Cardiac muscle cell (in vitro differentiated cells and primary cell): ENCODE measurements at places on chromosomes 7 and 10. TPM values are rescaled to one million over a fixed set of nuclear protein-coding genes. Genes with fewer than 3 reads are reported as not detected.

- H3K4me1 ChIP-seq: peaks cover 3% of the 10 kb centered on the region
- H3K36me3 ChIP-seq: no peaks in the 10 kb centered on the region
- no peaks in the 10 kb centered on the region for H3K27me3 ChIP-seq
- no peak overlapping the region for H3K27ac ChIP-seq
- no peak overlapping the region for H3K4me3 ChIP-seq
- peak; percentile 22 for DNase-seq
These were observed 37.3 kb downstream of the ZNF777 start for GRCh38 chr7:149423449-149424110.

Gene HOXA13
- not detected in 2 replicates for total RNA-seq

Gene FGFBP3
- total RNA-seq: 7.2 and 14.2 TPM in 2 replicates

Gene IFIT5
- 4.4 and 4.8 TPM in 2 replicates for total RNA-seq

DNA sequence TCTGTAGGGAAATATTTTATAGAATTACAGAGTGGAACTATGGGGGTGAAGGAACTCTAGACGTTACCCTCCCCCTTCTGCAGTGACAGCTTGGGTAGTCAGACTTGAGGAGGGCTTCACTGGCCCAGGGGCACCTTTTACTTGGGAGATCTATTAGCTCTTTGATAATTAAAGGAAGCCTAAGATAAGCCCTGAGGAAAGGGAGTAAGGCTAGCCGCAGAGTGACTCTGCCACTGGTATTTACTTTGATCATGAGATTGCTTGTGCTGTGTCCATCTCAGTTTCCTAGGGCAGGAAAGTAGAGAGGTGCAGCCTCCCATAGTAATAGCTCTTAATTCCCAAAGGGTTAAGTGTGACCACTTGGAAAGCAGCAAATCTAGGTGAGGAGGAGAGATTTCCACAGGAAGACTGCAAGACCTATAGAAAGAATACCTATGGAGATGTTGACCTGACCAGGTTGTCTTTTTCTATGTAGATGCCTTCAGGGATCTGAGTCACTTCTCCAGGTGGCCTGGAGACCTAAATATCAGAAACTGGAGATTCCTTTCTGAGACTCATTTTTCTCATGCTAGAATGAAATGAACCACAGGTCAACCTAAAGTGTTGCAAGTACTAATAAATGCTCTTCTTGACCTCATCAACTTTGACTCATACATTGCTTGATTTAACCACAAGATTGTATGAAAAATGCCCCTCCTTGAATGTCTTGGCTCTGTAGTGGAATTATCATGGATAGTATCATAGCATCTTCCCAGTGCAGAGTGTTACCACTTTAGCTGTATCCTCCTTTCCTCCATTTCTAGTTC is 447.3 kb upstream of the GHITM start:
- H3K27me3 ChIP-seq: no peaks in the 10 kb centered on the region
- DNase-seq: no peak
- H3K4me3 ChIP-seq: no peak overlapping the region
- no peaks in the 10 kb centered on the region for H3K36me3 ChIP-seq
- H3K4me1 ChIP-seq: no peaks in the 10 kb centered on the region

GRCh38 chr7:46747869-46748576 is 827.0 kb upstream of the IGFBP3 start:
- no peak overlapping the region for H3K4me3 ChIP-seq
- no peaks in the 10 kb centered on the region for H3K27me3 ChIP-seq
- H3K36me3 ChIP-seq: no peaks in the 10 kb centered on the region
- H3K27ac ChIP-seq: no peak overlapping the region

DNA sequence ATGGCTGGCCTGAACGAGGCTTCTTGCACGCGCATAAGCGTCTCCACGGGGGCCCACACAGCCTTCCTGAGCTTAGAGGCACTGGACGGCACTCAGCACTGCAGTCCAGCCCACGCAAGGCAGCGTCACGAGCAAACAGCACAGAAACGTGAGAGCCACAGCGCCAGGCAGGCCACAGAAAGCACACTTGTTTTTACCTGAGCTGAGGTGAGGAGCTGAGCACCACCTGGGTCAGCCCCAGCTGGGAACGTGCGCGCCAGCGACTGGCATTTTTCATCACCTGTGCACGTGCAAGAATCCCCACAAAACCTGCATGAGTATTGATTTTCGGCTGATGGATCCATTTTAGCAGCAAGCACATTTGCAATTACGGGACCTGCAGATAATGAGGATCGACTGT is 26.7 kb downstream of the IQCE start:
- no peak overlapping the region for H3K4me3 ChIP-seq
- no peaks in the 10 kb centered on the region for H3K27me3 ChIP-seq
- no peak overlapping the region for H3K27ac ChIP-seq
- H3K4me1 ChIP-seq: no peaks in the 10 kb centered on the region
- H3K36me3 ChIP-seq: peaks cover 12% of the 10 kb centered on the region

DNA sequence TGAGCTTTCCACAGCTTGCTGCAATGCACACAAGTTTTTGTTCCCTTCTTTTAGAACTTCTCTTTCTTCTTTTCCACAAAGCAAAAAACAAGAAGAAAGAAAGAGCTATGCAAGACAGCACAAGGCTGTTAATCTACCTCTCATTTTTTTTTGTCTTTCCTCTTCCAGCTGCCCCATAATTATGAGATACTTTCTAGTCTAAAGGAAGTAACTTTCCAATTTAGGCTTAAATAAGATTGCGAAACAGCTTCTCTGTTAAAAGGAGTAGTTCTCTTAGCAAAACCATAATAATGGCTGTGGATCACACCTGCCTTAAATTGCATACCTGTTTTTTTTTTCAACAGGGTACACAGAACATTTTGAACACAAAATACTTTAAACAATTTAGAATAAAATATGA is 56.0 kb downstream of the NDUFB2 start:
- H3K36me3 ChIP-seq: peaks cover 33% of the 10 kb centered on the region
- no peaks in the 10 kb centered on the region for H3K4me1 ChIP-seq
- no peak for DNase-seq
- H3K27me3 ChIP-seq: no peaks in the 10 kb centered on the region

DNA sequence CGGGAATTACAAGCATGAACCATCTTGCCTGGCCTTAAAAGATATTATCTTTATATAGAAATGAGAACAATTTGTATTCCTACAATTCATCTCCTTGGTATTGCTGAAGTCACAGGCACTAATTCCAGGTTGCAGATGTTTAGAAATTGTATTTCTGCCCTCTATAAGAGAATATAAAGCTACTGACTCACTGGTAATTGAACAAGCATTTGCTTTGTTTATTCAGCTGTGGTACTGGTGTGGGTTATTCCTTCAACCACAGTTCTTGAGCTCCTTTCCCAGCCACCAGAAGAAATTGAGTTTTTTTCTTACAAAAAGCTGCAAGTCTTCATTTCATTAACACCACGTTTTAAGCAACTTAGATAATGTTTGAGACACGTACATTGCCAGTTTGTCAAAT is 29.0 kb upstream of the MPP7 start:
- H3K27me3 ChIP-seq: no peaks in the 10 kb centered on the region
- no peak overlapping the region for H3K27ac ChIP-seq
- peaks cover 17% of the 10 kb centered on the region for H3K4me1 ChIP-seq
- no peak for DNase-seq
- no peaks in the 10 kb centered on the region for H3K36me3 ChIP-seq
- H3K4me3 ChIP-seq: no peak overlapping the region

- no peak overlapping the region for H3K4me3 ChIP-seq
- no peaks in the 10 kb centered on the region for H3K36me3 ChIP-seq
- DNase-seq: no peak
- H3K27me3 ChIP-seq: no peaks in the 10 kb centered on the region
These were observed 158.1 kb upstream of the KMT2E start for GRCh38 chr7:104855861-104856260.

Gene ITPRID1
- not detected in 2 replicates for total RNA-seq

- no peaks in the 10 kb centered on the region for H3K36me3 ChIP-seq
- peaks cover 20% of the 10 kb centered on the region for H3K4me1 ChIP-seq
- no peaks in the 10 kb centered on the region for H3K27me3 ChIP-seq
- no peak for DNase-seq
These were observed 36.2 kb upstream of the XPNPEP1 start for GRCh38 chr10:109959259-109960145.

- no peak overlapping the region for H3K27ac ChIP-seq
- no peaks in the 10 kb centered on the region for H3K36me3 ChIP-seq
These were observed 41.6 kb upstream of the SDHAF3 start for GRCh38 chr7:97075928-97076327.

DNA sequence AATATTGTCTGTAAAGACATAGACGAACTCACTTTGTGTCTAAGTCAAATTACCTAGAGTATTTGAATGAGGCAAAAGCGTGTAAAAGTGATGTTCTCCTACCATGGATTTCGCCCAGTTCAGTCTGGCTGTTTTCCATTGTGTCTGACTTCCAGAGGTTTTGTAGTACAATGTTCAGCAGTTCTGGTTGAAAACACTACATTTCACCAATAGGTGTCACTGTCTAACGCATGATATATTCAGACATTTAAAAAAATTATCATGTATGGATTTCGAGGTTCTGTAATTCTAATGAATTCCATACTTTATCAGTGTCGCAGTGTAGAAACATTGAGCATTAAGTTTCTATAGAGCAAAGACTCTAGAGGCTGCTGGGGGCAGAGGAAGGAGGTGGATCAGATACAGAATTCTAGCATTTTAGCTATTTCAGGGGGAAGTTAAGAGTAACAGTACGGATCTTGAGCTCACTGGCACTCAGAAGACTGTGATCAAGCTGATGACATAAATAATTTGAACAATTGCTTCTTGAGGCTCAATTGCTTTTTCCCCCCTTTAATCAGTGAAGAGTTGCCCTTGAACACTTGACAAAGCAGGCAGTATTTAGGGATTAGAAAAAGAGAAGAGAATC is 196.9 kb upstream of the RHOBTB1 start:
- peak; percentile 50 for DNase-seq
- H3K4me3 ChIP-seq: no peak overlapping the region
- no peaks in the 10 kb centered on the region for H3K4me1 ChIP-seq
- no peaks in the 10 kb centered on the region for H3K36me3 ChIP-seq

DNA sequence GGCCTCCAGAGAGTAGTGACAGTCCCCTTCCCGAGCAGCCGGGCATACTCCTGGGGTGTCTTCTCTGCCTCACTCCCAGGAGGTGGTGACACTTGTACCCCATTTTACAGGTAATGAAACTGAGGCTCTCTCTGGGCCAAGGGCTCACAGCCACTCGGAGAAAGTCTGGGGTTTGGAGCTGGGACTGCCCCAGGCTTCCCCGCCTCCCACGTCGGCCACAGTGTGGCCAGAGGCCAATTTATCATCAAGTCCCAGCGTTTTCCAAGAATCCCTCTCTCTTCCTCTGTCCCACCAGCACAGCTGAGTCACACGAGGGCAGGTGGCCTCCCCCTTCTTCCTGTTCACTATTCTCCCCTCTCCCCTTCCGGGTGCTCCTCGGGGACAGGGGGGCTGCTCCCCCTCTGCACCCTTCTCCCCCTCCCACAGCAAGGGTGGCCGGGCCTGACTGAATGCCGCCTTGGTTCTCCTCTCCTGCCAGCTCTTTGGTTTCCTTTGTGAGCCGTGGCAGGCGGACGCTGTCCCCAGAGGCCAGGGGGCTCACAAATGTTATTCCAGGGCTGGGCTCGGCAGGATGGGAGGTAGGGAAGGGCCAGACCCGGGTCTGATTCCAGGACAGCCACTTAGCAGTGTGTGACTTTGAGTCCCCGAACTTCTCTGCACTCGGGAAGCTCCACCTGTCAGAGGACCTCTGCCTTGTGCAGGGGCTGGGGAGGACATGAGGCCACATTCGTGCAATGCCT is 17.7 kb downstream of the CLIP2 start:
- H3K27ac ChIP-seq: no peak overlapping the region
- no peak overlapping the region for H3K4me3 ChIP-seq
- DNase-seq: peak; percentile 75
- H3K36me3 ChIP-seq: no peaks in the 10 kb centered on the region
- H3K27me3 ChIP-seq: no peaks in the 10 kb centered on the region

Gene TMEM140
- total RNA-seq: not detected in 2 replicates

- no peak for DNase-seq
- peaks cover 15% of the 10 kb centered on the region for H3K4me1 ChIP-seq
- H3K27ac ChIP-seq: no peak overlapping the region
- no peak overlapping the region for H3K4me3 ChIP-seq
- no peaks in the 10 kb centered on the region for H3K36me3 ChIP-seq
These were observed 179.8 kb downstream of the DYNC1I1 start for GRCh38 chr7:95951997-95952795.

Gene ADD3
- total RNA-seq: 114 and 168 TPM in 2 replicates

Gene ZNF727
- not detected in 2 replicates for total RNA-seq

GRCh38 chr7:47285860-47286491 is 295.9 kb downstream of the TNS3 start:
- no peak overlapping the region for H3K4me3 ChIP-seq
- no peak for DNase-seq
- H3K4me1 ChIP-seq: no peaks in the 10 kb centered on the region
- no peaks in the 10 kb centered on the region for H3K36me3 ChIP-seq

Gene RBM20
- 23.0 and 28.5 TPM in 2 replicates for total RNA-seq

Gene BMPER
- total RNA-seq: 55.1 and 138 TPM in 2 replicates

DNA sequence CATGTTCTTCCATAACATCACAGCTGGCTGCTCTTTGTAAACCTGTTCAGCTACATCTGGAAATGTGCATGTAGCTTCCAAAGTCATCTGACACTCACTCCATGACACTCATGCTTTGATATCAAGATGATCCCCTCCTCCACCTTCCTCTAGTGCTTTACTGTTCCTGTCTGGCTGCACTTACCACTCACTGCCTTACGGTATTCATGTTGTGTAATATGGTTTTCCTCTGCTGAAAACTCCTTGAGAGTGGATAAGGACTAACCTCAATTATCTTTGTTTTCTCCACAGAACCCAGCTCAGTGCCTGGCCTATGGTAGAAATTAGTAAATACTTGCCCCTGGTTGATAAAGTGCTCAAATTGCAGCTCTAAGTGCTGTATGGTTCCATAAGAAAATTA is 483.9 kb downstream of the HTR7 start:
- H3K4me1 ChIP-seq: no peaks in the 10 kb centered on the region
- no peaks in the 10 kb centered on the region for H3K27me3 ChIP-seq
- DNase-seq: peak; percentile 71
- H3K27ac ChIP-seq: no peak overlapping the region
- no peak overlapping the region for H3K4me3 ChIP-seq
- no peaks in the 10 kb centered on the region for H3K36me3 ChIP-seq

DNA sequence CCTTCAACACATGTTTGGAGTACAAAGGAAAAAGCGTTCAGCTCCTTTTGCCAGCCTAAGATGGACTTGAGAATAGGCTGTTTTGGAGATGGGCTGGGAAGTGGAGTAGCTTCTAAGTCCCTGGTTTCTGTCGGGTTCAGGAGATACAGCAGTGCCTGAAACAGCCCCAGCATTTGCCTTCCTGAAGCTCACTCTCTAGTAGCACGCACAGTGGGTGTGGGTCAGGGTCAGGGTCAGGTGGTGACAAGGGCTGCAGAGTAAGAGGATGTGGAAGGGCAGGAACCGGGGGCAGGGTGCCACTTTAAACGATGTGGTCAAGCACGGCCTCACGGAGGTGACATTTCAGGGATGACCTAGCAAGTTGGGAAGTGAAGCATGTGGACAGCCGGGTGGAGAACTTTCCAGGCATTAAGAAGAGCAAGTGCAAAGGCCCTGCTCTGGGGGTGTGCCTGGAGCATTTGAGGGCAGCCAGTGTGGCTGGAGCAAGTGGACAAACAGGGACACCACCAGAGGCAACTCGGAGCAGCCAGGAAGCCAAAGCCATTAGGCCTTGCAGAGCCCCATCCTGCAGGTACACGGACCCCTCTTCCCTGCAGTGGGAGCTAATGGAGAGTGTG is 382.2 kb upstream of the ZMIZ1 start:
- H3K27me3 ChIP-seq: no peaks in the 10 kb centered on the region
- H3K36me3 ChIP-seq: no peaks in the 10 kb centered on the region
- no peaks in the 10 kb centered on the region for H3K4me1 ChIP-seq
- no peak for DNase-seq
- H3K27ac ChIP-seq: no peak overlapping the region
- H3K4me3 ChIP-seq: no peak overlapping the region
